ENCODE measurements at places on chromosomes 1 and 21. TPM values are rescaled to one million over a fixed set of nuclear protein-coding genes. Genes with fewer than 3 reads are reported as not detected.
A peak's percentile ranks its signal among the peaks of the same experiment; 100 is the strongest.

DNA sequence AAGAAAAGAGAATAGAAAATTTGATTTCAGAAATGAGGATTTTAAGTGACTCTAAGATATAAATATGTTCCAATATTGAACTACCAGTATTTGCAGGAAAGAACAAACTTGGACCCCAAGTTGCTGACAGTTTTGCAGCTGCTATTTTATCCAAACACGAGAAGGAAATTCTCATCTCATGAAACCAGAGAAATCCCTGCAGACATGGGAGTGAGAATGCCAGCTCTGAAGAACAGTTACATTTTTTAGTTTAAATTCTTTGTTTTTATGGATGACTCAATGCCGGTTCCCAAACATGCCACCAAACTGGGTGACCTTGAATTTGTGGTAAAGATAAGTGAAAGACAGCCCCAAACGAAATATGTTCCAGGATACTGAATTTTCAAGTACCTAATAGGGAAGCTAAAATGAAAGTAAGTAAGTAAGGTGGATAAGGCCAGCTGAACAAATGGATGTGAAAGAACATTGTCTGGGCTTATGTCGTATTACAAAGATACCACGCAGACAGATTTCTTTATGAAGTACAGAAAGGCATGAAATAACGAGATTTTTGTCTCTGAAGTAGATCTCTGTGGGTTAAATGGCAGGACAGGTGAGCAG is 19.9 kb downstream of the TLR5 start:
- DNase-seq = no peak

Gene HSD3B1
- total RNA-seq = not detected

Gene VHLL
- total RNA-seq = not detected

GRCh38 chr21:14572204-14572780 is 26.2 kb upstream of the SAMSN1 start:
- no peak for DNase-seq

DNA sequence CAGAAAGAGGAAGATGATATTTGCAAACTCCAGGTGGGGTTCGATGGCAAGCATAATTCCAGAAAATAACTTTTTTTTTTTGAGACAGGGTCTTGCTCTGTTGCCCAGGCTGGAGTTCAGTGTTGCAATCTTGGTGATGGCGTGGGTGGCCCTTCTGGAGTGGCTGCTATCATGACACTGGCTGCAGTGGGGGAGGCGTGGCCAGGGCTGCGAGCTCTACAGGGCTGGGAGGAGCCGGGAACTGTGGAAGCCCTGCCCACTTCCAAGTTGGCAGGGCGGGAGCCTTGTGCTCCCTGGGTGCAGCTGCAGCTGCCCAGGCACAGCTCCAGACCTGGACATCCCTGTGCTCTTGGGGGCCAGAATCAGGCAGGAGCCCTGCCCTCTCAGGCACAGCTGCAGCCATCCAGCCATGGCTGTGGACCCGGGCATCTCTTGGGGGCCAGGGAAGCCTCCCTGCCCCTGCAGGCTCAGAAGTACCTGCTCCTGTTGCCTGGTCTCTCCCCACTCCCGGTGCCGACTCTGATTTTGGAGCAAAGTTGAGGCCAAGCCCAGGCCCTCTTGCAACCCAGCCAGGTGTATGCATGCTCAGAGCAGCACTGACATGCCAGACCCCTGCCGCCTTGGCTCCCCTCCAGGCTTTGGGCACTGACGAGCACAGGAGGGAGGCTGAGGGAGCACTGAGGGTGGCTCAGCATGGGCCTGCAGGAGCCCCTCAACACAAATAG is 7.2 kb upstream of the BCL10 start:
- peak; percentile 37 for DNase-seq

Gene A3GALT2
- not detected for total RNA-seq

Measured in psoas muscle (tissue), 8 donors.